ENCODE measurements at places on chromosomes 3 and 15.

DNA sequence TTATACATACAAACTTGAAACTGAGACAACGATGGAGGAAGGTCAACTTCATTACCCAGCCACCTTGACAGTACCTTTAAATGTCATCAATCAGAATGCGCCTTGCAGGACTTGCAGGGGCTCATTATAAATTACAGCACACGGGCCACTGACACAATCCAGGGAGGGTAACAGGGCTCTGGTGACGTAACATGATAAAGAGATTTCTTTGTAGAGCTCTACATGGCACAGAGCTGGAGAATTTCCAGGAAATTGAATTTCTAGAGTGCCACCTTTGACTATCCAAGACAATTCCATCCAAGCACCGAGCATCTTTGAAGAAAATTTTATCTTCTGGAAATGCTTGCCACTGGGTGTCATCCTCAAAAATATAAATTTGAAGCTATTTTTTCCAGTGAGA lies 486.0 kb downstream of the FOXP1 start:
- no peak for DNase-seq

DNA sequence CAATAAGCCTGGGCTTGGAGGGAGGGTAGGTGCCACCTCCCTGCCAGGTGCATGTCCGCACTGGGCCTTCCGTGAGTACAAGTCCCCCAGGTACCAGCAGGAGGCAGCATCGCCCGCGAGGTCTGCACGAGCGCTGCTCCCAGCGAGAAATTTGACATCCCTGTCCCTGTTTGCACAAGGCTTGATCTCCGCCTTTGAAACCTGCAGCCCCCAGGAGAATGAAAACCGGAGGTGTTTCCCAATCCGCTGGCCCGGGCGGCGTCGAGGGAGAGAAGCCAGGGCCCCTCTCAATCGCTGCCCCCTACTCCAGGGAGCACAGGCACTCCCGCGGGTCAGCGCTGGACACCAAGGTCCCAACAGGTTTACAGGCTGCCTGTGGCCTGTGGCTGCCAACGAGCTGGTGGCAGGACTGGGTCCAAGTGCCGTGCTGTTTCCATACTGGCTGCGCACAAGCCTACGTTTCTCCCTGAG lies 961 bp downstream of the HAPLN3 start:
- DNase-seq = no peak

DNA sequence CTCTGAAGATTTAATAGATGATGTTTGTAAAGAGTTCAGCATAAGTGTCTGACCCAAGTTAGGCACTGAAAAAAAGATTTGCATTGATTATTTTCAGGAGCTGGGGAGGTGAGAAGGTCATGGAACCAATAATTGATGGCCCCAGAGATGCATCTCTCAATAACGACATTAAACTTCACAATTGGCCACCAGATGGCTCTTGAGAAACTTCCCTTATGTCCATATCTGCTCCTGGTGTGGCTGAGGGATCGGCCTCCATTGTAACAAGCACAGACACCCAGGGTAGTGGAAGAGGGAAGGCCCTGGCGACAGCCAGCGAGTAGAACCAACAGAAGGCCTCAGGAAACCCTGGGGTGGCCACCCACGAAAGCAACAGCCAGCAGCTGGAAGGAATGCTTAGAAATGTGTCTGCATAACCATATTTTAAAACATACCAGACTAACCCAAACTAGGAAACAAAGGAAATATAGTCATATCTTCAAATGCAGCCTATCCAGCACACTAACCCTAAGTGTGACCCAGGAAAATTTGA lies 536.7 kb downstream of the SOX2 start:
- DNase-seq = no peak

GRCh38 chr15:29266052-29266582 lies 3.5 kb downstream of the NSMCE3 start:
- DNase-seq = no peak

DNA sequence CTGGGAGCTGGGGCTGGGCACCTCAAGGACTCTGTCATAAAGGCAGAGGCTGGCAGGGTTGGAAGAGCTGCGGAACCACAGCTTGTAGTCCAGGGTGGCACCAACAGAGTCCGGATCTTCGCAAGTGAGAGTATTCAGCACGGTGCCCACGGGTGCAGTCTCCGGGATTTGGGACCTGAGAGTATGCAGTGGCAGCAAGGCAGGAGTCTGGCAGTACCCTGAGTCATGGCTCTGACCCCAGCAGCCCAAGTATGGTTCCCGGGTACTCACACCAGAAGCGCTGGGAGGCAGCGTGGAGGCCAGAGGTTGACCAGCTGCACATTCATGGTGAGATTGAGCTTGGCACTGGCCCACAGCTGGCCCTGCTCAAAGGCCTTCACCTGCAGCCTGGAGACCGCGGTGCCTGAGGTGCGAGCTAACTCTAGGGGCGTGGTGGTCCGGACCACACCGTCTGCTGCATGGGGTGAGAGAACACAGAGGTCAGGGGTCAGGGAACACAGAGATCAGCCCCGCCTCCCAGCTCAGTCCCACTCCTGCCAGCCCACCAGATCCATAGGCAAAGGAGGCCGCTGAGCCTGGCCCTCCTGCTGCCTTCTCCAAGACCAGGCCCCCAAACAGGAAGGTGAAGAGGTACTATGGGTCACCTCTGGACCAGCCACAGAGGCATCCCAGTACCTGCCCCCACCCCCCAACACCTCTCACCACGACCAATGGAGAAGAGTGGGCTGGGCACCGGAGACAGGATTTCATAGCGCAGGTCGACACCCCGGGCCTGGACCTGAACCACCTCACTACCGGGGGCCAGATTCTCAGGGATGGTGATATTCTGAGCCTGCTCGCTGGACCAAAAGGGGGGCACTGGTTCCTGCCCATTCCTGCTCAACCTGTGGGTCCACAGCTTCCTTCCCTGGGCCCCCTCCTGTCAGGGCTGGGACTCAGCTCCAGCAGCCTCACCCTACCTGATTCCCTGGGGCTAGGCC lies 4.5 kb downstream of the CDHR4 start:
- DNase-seq = no peak

DNA sequence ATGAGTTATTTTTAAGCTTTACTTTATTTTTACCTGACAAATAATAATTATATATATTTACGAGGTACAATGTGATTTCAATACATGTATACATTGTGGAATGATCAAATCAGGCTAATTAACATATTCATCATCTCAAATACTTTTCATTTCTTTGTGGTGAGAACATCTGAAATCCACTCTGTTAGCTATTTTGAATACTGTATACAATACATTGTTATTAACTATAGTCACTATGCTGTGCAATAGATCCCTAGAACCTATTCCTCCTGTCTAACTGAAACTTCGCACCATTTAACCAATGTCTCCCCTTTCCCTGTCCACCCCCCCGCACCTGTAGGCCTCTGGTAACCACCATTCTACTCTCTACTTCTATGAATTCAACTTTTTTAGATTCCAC lies 7.9 kb upstream of the SPPL2A start:
- DNase-seq = no peak

DNA sequence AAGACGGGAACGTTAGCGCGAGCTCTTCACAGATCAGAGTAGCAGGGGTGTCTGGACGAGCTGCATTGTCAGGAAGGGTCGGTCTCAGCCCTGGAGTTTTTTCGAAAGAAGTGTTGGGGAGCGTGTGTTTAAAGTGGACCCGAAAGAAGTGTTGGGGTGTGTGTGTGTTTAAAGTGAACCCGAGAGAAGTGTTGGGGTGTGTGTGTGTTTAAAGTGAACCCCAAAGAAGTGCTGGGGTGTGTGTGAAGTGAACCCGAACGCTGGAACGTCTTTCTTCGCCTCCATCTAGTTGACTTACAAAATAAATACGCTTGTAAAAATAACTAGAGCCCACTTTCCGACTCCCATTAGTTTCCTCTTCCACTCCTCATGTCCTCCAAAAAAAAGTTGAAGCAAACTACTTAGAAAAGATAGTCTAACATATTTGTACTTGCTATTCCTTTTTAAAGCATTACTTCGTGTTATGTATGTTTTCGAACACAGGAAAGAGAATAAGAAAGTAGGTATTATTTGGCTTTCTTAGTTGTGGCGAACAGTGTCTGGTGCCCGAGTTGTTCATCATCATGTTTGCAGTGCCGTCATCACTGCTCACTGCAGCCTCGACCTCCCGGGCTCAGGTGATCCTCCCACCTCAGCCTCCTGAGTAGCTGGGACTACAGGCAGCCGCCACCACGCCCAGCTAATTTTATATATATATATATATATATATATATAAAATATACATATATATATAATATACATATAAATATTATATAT lies 1.0 kb downstream of the LRCH3 start:
- DNase-seq = no peak

DNA sequence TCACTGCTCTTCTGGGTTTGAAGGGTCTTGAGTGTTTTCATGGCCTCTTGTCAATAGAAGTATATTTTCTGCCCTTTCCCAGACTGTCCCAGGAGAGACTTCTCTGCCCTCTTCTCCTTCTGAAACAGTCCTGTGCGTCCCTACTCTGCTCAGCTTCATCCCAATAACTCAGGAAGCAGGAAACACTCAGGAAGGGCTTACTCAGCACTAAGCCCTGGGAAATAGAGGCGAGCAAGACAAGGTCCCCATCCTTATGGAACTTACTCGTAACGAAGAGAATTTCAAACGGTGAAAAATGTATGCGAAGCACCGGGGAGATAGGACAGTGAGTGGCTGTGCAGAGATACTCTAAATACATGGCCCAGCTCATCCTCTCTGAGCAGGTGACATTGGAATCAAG lies 52.8 kb upstream of the TFRC start:
- DNase-seq = no peak

DNA sequence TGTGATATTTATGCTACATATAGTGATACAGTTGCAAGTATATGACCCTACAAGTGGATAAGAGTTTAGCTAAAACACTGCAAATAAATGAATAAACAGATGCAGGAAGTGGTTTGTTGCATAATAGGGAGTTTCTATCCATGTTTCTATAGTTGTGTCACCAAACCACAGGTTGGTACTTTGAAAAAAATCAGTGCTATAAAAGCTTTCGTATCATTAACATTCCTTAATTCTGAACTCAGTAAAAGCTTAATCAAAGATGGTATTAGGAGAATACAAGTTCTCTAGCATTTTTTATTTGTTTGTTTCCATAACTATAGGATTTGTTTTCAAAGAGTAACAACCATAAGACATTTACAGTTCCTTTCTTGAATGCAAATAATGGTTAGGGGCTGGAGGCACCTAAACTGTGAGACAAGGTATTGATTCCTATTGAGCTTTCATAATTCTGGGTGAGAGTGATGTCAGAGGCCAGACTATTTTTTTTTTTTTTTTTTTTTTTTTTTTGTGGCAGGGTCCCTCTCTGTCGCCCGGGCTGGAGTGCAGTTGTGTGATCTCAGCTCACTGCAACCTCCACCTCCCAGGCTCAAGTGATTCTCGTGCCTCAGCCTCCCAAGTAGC lies 29.6 kb downstream of the CPOX start:
- peak; percentile 56 for DNase-seq

GRCh38 chr15:45855210-45855906 lies 220.5 kb downstream of the SQOR start:
- no peak for DNase-seq

DNA sequence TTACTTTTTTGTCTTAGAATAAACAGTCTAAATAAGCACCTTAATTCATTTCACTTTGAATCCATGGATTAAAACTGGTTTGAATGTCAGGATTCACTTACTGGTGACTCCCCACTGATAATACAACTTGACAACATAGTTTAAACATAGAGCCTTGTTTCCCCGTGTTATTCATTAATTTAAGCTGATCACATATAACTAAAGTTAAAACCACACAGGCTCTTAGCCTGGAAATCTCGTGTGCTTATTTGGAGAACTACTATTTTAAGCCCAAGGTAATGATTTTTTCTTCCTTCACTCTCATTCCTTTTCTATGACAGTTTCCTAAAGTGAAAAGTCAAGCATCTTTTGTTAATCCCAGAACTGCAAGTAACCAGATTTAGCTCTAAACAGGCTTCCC lies 64.2 kb downstream of the HACD2 start:
- no peak for DNase-seq

GRCh38 chr3:51975852-51976549 lies 1.1 kb downstream of the ABHD14A start:
- peak; percentile 76 for DNase-seq

DNA sequence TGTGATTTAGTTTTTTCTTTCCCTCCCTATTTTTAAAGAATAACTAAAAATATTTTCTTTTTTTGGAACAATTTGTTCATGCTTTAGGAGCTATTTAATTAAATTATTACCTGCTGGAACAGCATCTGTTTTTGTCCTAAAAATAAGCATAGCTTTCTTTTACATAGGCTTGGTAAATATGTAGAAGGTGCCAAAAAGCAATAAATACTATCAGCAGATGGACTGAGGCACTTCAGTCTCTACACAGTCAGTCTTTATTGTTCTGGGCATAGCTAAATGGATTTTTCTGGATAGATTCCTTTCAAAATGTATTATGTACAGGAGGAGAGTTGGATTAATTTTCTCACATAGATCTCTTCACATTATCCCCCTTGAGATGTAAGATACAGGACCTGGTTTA lies 223.5 kb downstream of the NAALADL2 start:
- no peak for DNase-seq

DNA sequence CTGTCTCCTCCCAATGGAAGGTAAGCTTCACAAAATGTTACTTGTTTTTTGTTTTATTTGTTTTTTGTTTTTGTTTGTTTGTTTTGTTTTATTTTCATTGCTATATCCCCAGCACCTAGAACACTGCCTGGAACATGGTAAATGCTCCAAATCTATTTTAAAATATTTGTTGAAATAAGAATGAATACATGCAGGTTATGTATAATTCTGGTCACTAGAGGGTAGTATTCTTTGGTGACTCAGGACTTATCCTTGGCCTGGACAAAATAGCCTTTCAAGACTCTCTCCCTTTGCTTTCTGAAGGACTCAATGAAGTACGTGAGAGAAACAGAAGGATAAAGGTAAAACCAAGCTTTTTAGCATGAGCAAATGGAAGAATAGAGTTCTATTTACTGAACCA lies 46.9 kb upstream of the PPP2R3A start:
- peak; percentile 69 for DNase-seq

DNA sequence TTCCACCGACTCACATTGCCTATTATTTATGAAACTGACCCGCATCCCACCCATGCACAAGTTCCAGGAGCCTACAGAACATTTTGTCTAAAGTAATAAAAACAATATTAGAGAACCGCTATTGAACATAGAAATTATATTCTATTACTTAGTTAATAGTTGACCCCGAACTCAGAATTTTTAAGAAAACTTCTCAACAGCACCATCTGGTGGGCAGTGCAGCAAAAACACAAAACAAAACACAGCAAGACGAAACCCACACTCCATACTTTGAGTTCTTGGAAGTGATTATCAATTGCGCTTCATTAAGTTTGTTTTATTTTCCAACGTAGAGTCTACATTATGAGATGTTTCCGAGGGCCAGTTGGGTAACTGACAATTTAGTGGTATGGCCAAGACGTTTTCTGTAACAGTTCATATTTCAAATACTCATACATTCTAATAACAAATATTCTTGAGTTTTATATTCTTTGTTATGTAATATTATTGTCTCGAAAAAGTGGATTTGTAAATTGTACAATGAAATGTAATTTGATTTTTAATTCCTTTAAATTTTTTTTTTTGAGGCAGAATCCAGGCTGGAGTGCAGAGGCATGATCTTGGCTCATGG lies 24.0 kb upstream of the C3orf70 start:
- peak; percentile 54 for DNase-seq

GRCh38 chr15:85910834-85911233 lies 116.1 kb upstream of the KLHL25 start:
- DNase-seq = no peak
